ENCODE measurements at places on chromosomes 4 and X.

DNA sequence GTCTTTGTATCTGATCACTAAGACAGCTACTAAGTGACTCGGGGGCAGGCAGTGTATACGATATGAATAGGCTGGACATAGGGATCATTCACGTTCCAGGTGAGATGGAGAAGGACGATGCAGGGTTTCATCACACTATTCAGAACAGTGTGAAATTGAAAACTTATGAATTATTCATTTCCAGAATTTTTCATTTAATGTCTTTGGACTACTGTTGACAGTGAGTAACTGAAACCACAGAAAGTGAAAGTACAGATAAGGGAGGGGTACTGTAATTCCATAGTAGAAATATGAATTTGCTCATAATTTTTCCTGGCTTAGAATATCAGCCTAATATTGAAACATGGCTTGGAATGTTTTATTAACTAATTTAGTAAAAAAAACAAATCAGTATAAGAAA is 24.4 kb downstream of the TMEM144 start:
- no peak for DNase-seq

GRCh38 chrX:29792335-29792734 is 423.0 kb upstream of the MAGEB2 start:
- DNase-seq = no peak

DNA sequence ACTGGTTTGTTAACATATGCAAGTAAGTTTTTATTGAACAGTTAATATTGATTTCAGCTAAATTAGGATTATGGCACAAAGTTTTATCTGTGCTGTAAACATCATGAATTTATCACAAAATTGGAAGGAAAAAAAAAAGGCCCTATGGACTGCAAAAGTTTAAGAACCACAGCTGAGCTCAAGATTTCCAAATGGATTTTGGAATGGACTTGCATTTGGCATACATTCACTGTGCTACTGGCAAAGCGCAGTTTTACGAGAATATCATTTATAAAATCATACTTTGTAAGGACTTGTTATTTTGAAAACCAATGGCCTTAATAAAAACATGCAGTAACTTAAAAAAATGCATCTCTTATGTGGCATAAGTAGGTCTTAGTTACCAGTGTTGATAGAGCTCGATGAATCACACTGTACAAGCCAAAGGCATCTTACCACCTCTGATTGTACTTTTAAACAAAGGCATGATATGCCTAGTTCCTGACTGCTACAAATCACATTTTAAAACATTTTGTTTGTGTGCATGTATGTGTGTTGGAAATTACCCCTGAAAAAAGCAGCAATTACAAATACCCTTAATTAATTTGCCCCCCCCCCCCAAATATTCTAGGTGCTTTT is 58.6 kb downstream of the TAB3 start:
- DNase-seq = no peak

- no peak for DNase-seq
Observed at GRCh38 chr4:907103-907400, 25.1 kb downstream of the GAK start.

All from suppressor macrophage (primary cell).